Activated naive CD4-positive, alpha-beta T cell treated with anti-CD3 and anti-CD28 coated beads, Interleukin-2, amount 50 U/mL, for 72 hours (primary cell): ENCODE measurements at places on chromosomes 7 and 10.

- peak; percentile 42 for DNase-seq
Measured at GRCh38 chr7:155490697-155491628, 33.0 kb downstream of the EN2 start.

- peak; percentile 64 for DNase-seq
Measured at GRCh38 chr10:132387764-132388210, 9.2 kb upstream of the PWWP2B start.

DNA sequence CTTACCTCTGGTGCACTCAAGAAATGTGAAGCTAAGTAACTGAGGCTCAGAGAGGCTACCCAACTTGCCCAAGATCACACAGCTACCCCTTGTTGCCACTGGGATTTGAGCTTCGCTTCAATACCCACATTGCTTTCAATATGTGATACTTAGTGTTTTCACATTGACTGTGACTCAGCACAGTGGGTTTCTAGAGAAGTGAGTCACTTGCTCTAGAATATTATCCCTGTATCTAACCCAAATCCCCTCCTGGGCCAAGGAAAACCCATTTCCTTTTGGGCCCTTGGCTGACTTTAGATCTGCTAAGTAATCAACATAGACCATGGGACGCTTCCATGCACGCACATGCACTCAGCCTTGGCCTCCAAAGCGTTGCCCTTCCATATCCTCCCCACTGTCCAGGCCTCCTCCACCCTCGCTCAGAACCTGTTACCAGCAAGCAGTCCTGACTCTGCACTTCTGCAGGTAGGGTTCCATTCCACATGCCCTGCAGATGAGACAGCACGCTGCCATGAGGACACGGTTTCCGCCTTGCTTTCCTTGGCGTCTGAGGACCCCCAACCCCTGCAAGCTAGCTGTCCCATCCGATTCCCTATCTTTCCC is 87.7 kb upstream of the CHST15 start:
- DNase-seq: no peak

GRCh38 chr10:61663466-61663865 is 737 bp downstream of the CABCOCO1 start:
- no peak for DNase-seq

DNA sequence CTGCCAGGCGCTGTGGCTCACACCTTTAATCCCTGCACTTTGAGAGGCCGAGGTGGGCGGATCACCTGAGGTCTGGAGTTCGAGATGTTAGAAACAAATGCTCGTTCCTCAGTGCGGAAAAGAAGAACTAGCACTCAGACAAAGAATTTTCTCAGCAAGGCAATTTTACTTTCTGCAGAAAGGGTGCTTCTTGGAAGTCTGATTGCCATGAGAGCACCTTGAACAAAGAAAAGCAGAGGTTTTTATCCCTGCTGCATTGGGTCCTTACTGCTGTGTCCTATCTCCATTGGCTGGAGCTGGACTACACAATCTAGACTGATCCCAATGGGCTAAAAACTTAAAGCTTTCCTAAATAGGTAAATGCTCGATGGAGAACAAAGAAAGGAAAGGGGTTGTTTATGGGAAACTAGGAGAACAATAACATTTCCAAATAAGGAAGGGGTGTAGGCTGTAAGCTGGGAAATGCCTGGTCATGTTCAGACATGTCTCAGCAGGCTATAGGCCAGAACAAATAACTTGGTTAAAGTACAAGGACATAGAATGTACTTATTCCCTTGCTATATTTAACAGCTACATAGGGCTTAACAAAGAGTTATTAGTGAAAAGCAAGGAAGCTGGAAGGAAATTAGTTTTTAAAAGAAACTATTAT is 26.1 kb upstream of the ACTR3B start:
- no peak for DNase-seq

DNA sequence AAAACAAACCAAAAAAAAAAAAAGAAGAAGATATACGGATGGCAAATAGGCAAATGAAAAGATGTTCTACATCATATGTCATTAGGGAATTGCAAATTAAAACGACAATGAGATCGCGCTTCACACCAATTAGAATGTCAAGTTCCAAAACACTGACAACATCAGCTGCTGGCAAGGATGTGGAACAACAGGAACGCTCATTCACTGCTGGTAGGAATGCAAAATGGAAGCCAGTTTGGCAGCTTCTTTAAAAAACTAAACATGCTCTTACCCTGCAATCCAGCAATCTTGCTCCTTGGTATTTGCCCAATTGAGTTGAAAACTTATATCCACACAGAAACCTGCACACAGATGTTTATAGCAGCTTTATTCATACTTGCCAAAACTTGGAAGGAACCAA is 34.8 kb downstream of the CALML5 start:
- no peak for DNase-seq

- no peak for DNase-seq
Measured at GRCh38 chr7:134941185-134941900, 45.0 kb upstream of the AGBL3 start.

- no peak for DNase-seq
Measured at GRCh38 chr7:129149511-129149910, 5.0 kb downstream of the TSPAN33 start.

GRCh38 chr10:35153716-35154115 is 27.1 kb downstream of the CREM start:
- no peak for DNase-seq

GRCh38 chr7:16205466-16205865 is 215.9 kb downstream of the CRPPA start:
- no peak for DNase-seq

DNA sequence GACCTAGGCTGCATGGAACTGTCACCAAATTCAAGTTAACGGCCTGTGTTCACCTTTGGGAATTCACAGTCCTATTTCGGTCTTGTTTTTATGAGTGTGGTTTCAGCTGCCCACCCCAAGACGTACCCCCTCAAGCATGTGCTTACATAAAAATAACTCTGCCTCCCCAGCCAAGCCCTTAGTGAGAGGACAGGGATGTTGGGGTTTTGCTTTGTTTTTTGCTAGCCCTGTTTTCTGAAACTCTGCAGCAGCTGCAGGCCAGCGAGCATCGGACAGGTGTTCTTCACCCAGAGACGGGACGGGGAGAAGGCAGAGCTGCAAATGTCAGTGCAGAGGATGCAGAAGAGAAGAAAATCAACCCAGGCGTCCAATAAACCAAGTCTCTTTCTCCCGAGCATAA is 13.5 kb downstream of the CHST15 start:
- no peak for DNase-seq

- DNase-seq: peak; percentile 76
Measured at GRCh38 chr10:6151087-6151977, 51.4 kb upstream of the PFKFB3 start.

GRCh38 chr7:128875523-128875948 is 12.9 kb downstream of the ATP6V1F start:
- no peak for DNase-seq

GRCh38 chr7:35261041-35261440 is 7.1 kb upstream of the TBX20 start:
- no peak for DNase-seq

- no peak for DNase-seq
Measured at GRCh38 chr7:149415391-149416071, 45.3 kb downstream of the ZNF777 start.

DNA sequence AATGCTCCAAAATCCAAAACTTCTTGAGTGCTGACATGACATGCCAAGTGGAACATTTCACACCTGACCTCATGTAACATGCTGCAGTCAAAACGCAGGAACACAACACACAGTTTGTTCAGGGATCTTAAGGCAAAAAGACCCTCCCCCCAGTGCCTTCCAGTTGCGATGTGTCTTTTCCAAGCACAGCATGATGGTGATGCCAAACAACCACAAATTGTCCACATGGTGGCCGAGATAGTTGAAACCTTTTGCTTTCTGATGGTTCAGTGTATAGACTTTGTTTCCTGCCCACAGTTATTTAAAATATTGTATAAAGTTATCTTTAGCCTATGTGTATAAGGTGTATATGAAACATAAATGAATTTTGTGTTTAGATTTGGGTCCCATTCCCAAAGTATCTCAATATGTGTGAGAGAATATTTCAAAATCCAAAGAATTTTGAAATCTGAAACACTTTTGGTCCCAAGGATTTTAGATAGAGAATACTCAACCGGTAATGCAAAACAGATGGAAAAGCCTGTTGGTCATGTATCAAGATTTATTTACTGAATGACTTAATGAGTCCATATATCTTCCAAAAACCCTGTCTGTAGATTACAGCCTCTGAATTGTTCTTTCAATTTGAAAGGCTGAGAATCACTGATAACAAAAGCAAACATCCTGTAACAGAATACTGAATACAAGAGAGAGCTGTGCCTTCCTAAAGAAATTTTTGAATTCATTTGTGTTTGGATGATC is 93.4 kb upstream of the OIT3 start:
- DNase-seq: no peak

- DNase-seq: no peak
Measured at GRCh38 chr10:87771871-87772500, 46.0 kb downstream of the ATAD1 start.

DNA sequence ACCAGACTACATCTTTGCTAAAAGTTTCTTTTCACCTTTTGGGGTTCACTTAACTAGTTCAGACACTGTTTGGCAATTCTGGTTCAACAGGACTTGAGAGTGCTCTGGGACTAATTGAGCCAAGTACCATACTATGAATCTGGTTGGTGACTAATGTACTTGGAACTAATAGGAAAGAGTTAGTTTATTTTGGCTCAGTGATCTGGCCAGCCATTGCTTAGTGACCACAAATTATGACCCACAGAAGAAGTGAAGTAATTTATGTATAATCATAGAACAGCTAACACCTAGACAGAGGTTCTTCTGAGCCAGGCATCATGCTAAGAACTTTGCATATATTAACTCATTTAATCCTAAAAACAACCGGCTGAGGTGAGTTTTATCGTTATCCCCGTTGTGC is 126.5 kb upstream of the JCAD start:
- no peak for DNase-seq

- no peak for DNase-seq
Measured at GRCh38 chr10:46264737-46265368, 21.9 kb upstream of the ANTXRL start.

DNA sequence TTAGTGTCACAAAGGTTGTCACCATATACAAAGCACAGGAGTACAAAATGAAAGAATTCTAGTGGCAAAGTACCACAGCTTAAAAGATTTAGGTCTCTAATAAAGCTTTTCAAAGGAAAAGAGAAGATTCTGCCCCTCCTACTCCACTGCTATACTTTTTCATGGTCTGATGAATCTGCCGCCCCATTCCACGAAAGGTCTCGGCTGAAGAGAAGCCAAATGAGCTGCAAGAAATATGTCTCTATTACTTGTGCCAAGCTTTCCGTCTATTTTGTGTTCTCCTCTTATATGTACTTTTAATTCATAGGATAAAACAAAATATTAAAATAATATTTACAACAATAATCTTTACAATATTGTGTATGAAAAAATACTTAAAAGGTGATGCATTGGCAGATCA is 222.6 kb downstream of the ANK3 start:
- DNase-seq: no peak

GRCh38 chr10:113549856-113550255 is 3.0 kb upstream of the HABP2 start:
- no peak for DNase-seq

GRCh38 chr7:41116817-41117216 is 586.1 kb downstream of the INHBA start:
- no peak for DNase-seq

- DNase-seq: no peak
Measured at GRCh38 chr10:103564776-103565520, 71.4 kb downstream of the NEURL1 start.

GRCh38 chr7:12855036-12855435 is 167.6 kb downstream of the ARL4A start:
- DNase-seq: no peak

- DNase-seq: no peak
Measured at GRCh38 chr7:77979219-77979618, 180.6 kb downstream of the PHTF2 start.

GRCh38 chr10:125407000-125407502 is 246.7 kb upstream of the CTBP2 start:
- DNase-seq: no peak

- DNase-seq: no peak
Measured at GRCh38 chr7:77454802-77455201, 38.7 kb upstream of the GSAP start.

- DNase-seq: no peak
Measured at GRCh38 chr10:113222207-113222606, 272.2 kb downstream of the TCF7L2 start.

GRCh38 chr7:138257459-138258196 is 181.4 kb downstream of the AKR1D1 start:
- DNase-seq: no peak

GRCh38 chr7:25117226-25118047 is 7.6 kb downstream of the CYCS start:
- DNase-seq: no peak

- DNase-seq: no peak
Measured at GRCh38 chr10:14967897-14968296, 8.7 kb downstream of the MEIG1 start.

DNA sequence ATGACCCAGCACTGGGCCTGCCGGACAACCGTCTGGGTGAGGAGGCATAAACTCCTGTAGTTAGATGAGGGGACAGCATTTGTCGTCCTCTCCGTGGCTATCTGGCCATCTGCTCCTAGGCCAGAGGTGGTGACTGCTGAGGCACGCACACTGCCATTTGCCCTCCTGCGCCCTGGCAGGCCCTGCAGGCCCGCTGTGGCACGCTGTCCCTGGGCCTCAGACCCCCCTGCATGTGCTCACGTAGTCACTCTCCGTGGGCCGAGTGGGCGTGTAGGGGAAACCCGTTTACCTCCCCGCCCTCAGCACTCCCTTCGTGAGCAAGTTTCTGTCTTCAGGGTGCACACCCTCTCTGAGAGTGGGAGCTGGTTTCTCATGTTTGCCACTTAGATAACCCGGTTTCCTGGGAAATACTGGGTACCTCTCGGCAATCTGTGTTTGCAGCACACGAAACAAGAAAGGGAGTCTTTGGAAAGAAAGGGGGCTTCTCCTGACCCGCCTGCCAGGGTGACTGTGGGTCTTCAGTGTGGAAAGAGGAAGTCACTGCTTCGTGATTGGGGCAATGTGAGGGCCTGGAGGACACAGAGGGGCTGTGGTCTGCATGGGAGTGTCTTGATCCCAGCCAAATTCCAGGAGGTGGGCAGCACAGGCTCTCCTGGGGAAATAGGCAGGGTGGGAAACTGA is 10.8 kb downstream of the ADAMTS14 start:
- no peak for DNase-seq

- DNase-seq: no peak
Measured at GRCh38 chr7:119931230-119931824, 341.6 kb upstream of the KCND2 start.

DNA sequence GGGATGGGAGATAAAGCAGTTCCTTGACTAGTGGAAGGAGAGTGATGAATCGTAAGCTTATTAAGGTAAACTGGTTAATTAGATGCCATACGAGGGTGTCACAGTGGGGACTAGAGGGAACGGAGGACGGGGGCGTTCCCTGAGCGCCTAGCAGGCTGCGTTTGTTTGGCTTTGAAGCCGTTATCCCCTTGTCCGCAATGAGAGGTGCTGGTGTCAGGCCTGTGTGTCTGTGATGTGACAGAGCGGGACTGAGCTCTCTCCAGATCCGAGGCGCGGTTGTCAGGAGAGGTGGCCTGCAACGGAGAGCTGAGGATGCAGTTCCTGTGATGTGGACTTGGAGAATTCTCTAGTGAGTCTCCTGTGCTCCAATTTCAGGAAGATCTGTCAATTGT is 60.0 kb upstream of the PRPS1L1 start:
- DNase-seq: no peak

DNA sequence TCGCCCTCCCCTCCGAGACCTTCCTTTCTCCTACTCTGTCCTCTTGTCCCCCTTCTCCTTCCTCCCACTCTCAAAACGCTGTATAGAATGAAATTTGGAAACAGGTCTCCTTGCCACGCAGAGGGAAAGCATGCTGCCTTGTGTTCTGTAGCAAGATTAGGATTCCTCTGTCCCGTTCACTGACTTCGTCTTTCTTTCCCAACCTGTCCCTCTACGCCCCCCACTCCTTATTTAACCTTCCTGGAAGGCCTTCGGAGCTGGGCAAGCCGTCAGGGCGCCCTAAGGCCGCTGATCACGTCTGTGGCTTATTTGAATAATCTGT is 1.3 kb downstream of the HOXA9 start:
- DNase-seq: no peak
